ENCODE measurements at places on chromosomes 5 and 9. TPM values are rescaled to one million over a fixed set of nuclear protein-coding genes. Genes with fewer than 3 reads are reported as not detected.

GRCh38 chr5:142013734-142014521 is 1.1 kb upstream of the GNPDA1 start:
- H3K36me3 ChIP-seq, result peaks cover 7% of the 10 kb centered on the region
- H3K4me1 ChIP-seq, result peaks cover 9% of the 10 kb centered on the region
- H3K4me3 ChIP-seq, result peak overlapping the region; percentile 80
- no peak for DNase-seq

- H3K4me1 ChIP-seq, result no peaks in the 10 kb centered on the region
- DNase-seq, result no peak
- no peak overlapping the region for H3K4me3 ChIP-seq
- H3K27me3 ChIP-seq, result no peaks in the 10 kb centered on the region
- no peaks in the 10 kb centered on the region for H3K36me3 ChIP-seq
Observed at GRCh38 chr9:74173284-74173683, 323.9 kb upstream of the RORB start.

DNA sequence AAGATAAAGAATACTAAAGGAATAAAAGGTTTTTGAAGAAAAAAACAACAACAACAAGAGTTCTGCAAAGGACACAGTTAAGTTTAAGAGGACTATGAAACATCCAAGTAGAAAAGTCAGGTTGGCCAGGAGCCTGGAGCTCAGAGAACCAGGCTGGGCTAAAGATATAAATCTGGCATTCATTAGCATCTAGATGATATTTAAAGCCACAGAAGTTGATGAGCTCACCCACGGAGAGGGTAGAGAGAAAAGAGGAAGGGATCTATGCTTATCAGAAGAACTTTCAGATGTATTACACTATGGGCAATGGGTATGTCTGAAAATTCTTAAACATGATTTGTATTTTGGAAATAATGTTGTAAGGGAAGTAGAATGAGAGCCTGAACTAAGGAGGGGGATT is 9.9 kb downstream of the MIER3 start:
- no peak overlapping the region for H3K4me3 ChIP-seq
- DNase-seq, result no peak
- no peaks in the 10 kb centered on the region for H3K4me1 ChIP-seq
- peaks cover 74% of the 10 kb centered on the region for H3K36me3 ChIP-seq

DNA sequence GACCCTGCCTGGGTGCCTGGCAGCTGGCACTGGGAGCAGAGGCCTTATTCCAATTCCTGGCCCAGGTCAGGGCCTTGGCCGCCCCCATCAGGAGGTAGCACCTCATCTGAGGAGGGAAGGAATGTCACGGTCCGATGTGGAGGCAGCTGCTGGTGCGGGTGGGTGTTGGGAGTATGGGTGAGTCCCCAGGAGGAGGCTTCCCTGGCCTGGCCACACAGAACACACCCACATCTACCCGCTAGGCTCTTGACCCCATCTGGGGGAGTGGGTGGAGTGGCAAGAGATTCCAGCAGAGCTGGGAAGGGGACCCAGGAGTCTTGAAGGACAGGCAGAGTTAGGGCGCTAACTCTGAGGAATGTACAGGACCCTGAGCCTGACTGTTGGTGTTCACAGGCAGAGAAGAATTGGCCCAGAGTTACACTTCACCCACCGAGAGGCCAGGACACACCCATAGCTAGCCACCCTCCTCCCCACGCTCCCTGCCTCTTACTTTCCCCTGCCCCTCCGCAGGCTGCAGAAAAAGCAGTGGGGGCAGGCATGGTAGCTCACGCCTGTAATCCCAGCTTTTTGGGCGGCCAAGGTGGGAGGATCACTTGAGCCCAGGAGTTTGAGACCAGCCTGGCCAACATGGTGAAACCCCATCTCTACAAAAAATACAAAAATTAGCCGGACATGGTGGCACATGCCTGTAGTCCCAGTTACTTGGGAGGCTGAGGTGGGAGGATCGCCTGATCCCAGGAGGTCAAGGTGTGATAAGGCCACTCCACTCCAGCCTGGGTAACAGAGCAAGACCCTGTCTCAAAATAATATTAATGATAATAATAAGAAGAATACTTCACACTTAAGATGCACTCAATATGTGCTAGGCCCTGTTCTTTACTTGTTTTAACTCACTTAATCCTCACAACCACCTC is 6.0 kb downstream of the OLFML2A start:
- DNase-seq, result peak; percentile 14
- H3K27me3 ChIP-seq, result peaks cover 7% of the 10 kb centered on the region
- peaks cover 18% of the 10 kb centered on the region for H3K4me1 ChIP-seq
- no peak overlapping the region for H3K4me3 ChIP-seq
- H3K36me3 ChIP-seq, result no peaks in the 10 kb centered on the region
- no peak overlapping the region for H3K27ac ChIP-seq

C7 gene
- 1.4 TPM for total RNA-seq

- H3K4me1 ChIP-seq, result peaks cover 5% of the 10 kb centered on the region
- no peak overlapping the region for H3K4me3 ChIP-seq
- H3K36me3 ChIP-seq, result no peaks in the 10 kb centered on the region
- DNase-seq, result no peak
- no peaks in the 10 kb centered on the region for H3K27me3 ChIP-seq
- no peak overlapping the region for H3K27ac ChIP-seq
Observed at GRCh38 chr5:137024044-137024443, 475.1 kb downstream of the SPOCK1 start.

GRCh38 chr9:16368237-16369087 is 502.0 kb downstream of the BNC2 start:
- no peak overlapping the region for H3K27ac ChIP-seq
- DNase-seq, result no peak
- H3K4me3 ChIP-seq, result no peak overlapping the region
- H3K36me3 ChIP-seq, result no peaks in the 10 kb centered on the region
- H3K4me1 ChIP-seq, result no peaks in the 10 kb centered on the region

RORB gene
- 8.7 TPM for total RNA-seq

PKD2L2 gene
- 0.21 TPM for total RNA-seq

- DNase-seq, result no peak
- no peak overlapping the region for H3K27ac ChIP-seq
- H3K4me1 ChIP-seq, result no peaks in the 10 kb centered on the region
- H3K4me3 ChIP-seq, result no peak overlapping the region
- peaks cover 10% of the 10 kb centered on the region for H3K27me3 ChIP-seq
Observed at GRCh38 chr5:180739271-180739670, 587 bp downstream of the OR2Y1 start.

ST6GALNAC6 gene
- 45.3 TPM for total RNA-seq

IPO11 gene
- total RNA-seq, result 60.0 TPM

DNA sequence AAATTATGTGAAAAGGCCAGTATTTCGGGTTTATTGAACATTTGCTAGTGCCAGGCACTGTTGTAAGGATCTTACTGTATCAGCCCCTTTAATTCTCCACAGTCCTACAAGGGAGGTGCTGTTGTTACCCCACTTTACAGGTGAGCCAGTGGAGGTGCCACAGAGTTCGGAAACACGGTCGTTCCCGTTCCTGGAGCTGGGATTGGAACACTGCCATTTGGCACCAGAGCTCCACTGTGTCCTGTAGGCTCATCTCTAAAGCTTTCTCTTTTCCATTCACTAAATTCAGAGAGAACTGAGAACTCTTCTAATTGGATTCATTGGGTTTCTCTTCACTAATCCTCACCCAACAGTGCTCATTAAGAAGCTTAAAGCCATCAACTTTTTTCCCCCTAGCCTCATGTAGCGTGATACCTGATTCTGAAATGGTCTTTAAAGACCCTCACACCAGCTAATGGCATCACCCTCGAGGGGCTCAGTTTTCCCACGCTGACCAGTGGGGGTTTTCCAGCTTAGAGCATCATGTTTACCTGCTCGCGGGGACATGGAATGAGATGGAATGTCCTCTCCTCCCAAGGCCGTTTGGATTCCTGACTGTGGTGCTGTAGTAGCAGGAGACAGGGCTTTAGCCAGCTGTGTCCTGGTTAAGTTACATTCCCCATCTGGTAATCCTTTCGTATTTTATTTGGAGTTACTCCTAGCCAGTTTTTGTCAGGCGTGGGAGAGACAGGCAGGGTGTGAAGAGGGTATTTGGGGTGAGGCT is 5.8 kb downstream of the ERGIC1 start:
- peak overlapping the region; percentile 14 for H3K27ac ChIP-seq
- no peak for DNase-seq
- H3K4me3 ChIP-seq, result no peak overlapping the region
- H3K4me1 ChIP-seq, result peaks cover 36% of the 10 kb centered on the region
- H3K36me3 ChIP-seq, result peaks cover 7% of the 10 kb centered on the region
- H3K27me3 ChIP-seq, result no peaks in the 10 kb centered on the region

SLC6A3 gene
- 0.53 TPM for total RNA-seq

GRCh38 chr9:120913647-120914264 is 12.8 kb downstream of the TRAF1 start:
- DNase-seq, result peak; percentile 56
- H3K27ac ChIP-seq, result no peak overlapping the region
- peaks cover 5% of the 10 kb centered on the region for H3K36me3 ChIP-seq
- peaks cover 32% of the 10 kb centered on the region for H3K4me1 ChIP-seq

- no peak for DNase-seq
- peaks cover 16% of the 10 kb centered on the region for H3K36me3 ChIP-seq
- H3K27ac ChIP-seq, result no peak overlapping the region
- peaks cover 3% of the 10 kb centered on the region for H3K4me1 ChIP-seq
Observed at GRCh38 chr9:79731171-79731890, 159.6 kb downstream of the TLE4 start.

- DNase-seq, result no peak
- H3K27me3 ChIP-seq, result no peaks in the 10 kb centered on the region
- no peak overlapping the region for H3K4me3 ChIP-seq
- peaks cover 4% of the 10 kb centered on the region for H3K36me3 ChIP-seq
- no peak overlapping the region for H3K27ac ChIP-seq
Observed at GRCh38 chr5:85920984-85921383, 696.8 kb upstream of the COX7C start.

- H3K36me3 ChIP-seq, result peaks cover 23% of the 10 kb centered on the region
- DNase-seq, result no peak
- H3K4me3 ChIP-seq, result no peak overlapping the region
- H3K4me1 ChIP-seq, result peaks cover 12% of the 10 kb centered on the region
Observed at GRCh38 chr5:72288924-72289323, 31.1 kb downstream of the MRPS27 start.

- DNase-seq, result no peak
- no peaks in the 10 kb centered on the region for H3K36me3 ChIP-seq
- no peak overlapping the region for H3K4me3 ChIP-seq
- H3K27me3 ChIP-seq, result no peaks in the 10 kb centered on the region
- no peaks in the 10 kb centered on the region for H3K4me1 ChIP-seq
- no peak overlapping the region for H3K27ac ChIP-seq
Observed at GRCh38 chr9:107927276-107927675, 437.7 kb upstream of the KLF4 start.

- no peaks in the 10 kb centered on the region for H3K36me3 ChIP-seq
- H3K27ac ChIP-seq, result no peak overlapping the region
- DNase-seq, result no peak
Observed at GRCh38 chr9:18056269-18056992, 417.5 kb upstream of the ADAMTSL1 start.

MAMDC4 gene
- total RNA-seq, result 6.7 TPM

TMEM171 gene
- 1.8 TPM for total RNA-seq

LRSAM1 gene
- total RNA-seq, result 32.4 TPM

- H3K4me3 ChIP-seq, result no peak overlapping the region
- no peak overlapping the region for H3K27ac ChIP-seq
- no peaks in the 10 kb centered on the region for H3K36me3 ChIP-seq
Observed at GRCh38 chr9:18127499-18127875, 346.5 kb upstream of the ADAMTSL1 start.

PAEP gene
- not detected for total RNA-seq

DNA sequence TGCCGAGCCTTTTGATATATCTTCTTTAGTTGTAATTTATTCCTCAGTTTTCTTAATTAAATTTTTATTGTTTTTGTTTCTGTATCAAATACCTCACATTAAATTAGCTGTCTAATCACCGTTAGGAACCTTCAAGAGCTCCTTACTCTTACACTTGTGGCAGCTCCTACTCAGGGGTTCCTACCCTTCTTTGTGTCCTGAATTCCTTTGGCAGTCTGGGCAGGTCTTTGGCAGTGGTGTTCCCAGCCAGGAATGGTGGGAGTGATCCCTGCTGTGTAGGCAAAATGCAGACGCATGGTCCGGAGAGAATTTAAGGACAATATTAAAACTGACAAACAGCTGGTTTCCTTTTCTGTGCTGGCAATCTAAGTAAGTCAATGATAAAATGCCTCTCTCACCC is 41.8 kb downstream of the MAST4 start:
- no peak for DNase-seq
- no peak overlapping the region for H3K4me3 ChIP-seq
- H3K27ac ChIP-seq, result no peak overlapping the region
- no peaks in the 10 kb centered on the region for H3K27me3 ChIP-seq

DNA sequence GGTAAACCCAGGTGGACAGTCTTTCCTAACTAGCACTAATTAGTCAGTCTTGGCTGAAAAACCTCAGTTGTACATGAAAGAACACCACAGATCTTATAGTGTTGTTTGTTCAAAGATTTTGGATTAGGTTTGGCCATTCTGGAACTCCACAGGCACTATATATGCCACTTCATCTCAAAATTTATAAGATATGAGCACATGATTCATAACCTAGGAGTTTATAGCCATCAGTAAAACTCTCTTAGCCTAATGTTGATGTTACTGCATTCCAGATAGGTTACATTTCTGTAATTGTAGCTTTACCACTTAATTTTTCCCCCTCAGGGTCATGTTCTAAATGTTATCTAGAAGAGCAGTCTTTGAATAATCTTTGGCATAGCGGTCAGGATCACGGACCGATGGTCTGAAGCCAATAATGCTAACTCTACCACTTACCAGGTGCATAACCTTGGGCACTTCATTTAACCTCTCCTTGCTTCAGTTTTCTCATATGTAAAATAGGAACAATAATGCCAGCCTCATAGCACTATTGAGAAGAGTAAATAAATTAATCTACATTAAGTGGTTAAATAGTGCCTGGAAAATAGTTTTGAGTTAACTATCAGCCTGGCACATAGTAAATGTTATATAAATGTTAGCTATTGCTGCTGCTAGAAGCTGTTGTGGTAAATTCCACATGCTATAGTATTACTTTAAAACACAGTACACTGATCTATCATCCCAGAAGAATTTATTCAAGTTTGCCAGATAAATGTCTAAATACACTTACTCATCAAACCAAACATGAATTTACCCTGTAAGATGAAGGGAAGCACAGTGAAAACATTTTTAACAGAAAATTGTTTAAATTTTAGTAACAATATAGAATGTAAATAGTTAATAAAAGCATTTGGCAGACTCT is 743.9 kb downstream of the NR2F1-AS1 start:
- H3K4me1 ChIP-seq, result no peaks in the 10 kb centered on the region
- DNase-seq, result no peak
- H3K27me3 ChIP-seq, result no peaks in the 10 kb centered on the region
- no peaks in the 10 kb centered on the region for H3K36me3 ChIP-seq

DNA sequence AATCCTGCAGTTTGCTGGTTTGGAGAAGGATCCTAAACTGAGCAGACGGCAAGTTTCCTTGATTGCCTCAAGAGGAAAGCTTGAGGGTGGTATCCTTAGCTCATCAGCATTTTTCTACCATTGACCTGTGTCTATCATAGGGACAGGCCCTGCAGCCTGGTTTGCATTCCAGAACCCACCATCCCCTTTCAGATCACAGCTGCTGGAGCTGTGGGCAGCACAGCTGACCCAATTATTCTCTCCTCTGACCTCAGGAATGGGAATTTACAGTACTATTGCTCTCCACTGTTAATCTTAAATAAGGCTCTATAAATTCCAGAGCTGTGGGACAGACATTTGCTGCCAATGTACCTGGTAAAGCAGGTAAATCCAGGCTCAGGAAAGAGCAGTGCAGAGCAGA is 163.0 kb downstream of the SPOCK1 start:
- no peaks in the 10 kb centered on the region for H3K36me3 ChIP-seq
- H3K4me1 ChIP-seq, result peaks cover 8% of the 10 kb centered on the region
- no peak overlapping the region for H3K4me3 ChIP-seq
- no peaks in the 10 kb centered on the region for H3K27me3 ChIP-seq

All from WTC11 (cell line).